Vagina (tissue), 2 donors: ENCODE measurements at places on chromosomes 1 and 21. TPM values are rescaled to one million over a fixed set of nuclear protein-coding genes. Genes with fewer than 3 reads are reported as not detected.
A peak's percentile ranks its signal among the peaks of the same experiment; 100 is the strongest.

DNA sequence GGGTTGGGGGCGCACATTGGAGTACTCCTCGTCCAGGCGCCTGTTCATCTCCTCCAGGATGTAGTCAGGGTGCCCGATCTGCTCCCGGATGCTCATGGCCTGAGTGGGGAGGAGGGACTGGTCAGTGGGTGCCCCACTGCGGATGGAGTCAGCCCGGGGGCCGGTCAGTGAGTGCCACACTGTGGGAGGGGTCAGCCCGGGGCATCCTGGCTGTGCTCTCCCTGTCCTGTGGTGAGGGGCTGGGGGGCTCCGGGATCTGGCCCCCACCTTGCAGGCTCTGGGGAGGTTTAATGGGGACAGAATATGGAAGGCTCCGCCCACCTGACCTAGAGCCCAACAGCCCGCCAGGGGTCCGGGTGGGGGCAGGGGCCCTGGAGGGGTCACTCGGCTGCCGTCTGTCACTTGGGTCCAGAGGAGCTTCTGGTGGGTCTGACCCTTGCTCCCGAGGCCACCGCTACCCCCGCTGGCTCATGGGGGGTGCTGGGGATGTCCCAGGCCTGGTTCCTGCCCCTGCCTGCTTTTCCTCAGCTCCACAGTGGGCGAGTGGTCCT lies 8.8 kb downstream of the PRXL2B start:
- peaks cover 18% of the 10 kb centered on the region for H3K4me1 ChIP-seq
- no peaks in the 10 kb centered on the region for H3K27me3 ChIP-seq
- no peak for DNase-seq
- H3K36me3 ChIP-seq: no peaks in the 10 kb centered on the region
- H3K27ac ChIP-seq: no peak overlapping the region

DNA sequence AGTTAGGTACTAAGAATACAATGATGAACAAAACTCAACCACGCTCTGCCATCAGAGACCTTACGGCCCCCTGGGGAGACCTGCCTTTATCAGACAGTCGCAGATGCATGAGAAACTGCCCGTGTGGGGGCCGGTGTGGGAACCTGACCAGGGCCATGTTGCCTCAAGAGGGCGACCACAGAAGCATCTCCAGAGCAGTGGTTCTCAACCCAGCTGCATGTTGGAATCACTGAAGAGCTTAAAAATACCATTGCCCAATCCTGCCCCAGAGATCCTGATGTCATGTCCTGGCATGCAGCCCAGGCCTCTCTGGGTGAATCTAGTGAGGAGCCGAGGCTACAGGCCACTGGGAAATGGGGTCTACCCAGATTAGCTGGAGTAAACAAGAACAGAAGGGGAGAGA lies 108.7 kb downstream of the PRDM2 start:
- H3K27me3 ChIP-seq: no peaks in the 10 kb centered on the region
- no peak for DNase-seq
- H3K4me3 ChIP-seq: no peak overlapping the region
- no peak overlapping the region for H3K27ac ChIP-seq
- H3K36me3 ChIP-seq: no peaks in the 10 kb centered on the region
- H3K4me1 ChIP-seq: peaks cover 27% of the 10 kb centered on the region

DNA sequence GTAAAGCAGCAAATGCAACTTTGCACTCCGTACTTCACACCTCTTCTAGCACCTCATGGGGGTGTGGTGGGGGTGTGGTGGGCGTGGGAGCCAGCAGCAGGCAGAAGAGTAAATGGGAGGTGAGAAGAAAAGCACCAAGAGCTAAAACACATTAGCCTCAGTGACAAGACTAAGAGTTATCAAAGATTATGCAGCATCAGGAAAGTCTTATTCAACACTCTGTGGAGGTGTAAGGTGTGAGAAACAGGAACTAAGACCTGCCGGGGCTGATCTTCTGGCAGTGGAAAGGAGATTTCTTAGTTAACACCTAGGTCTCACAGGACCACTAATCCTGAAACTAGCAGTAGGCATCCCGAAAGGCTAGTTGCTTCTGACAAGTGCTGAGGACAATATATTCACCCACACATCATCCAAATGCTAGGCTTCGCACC lies 9.9 kb downstream of the TGFBR3 start:
- H3K27me3 ChIP-seq: no peaks in the 10 kb centered on the region
- no peaks in the 10 kb centered on the region for H3K36me3 ChIP-seq
- no peak for DNase-seq

DNA sequence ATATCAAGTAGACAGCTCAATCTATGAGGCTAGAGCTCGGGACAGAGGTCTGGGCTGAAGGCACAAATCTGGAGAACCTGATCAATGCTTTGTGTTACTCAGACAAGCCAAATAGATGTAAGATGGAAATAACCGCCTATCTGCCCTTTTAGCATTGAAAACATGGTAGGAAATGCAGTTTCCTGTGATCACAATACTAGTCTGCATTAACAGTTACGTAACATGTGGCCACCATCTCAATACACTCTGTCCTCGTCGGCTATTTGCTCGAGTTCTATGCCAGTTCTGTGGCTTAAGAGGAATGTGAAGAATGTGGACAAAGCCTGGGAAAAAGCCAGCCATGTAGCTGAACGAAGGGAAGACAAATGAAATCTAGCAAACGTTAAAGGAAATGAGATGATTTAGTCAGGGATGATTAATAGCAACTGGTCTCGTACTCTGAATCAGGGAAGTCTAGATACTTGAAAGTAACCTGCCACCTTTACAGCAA lies 73.3 kb downstream of the HSF2BP start:
- H3K36me3 ChIP-seq: no peaks in the 10 kb centered on the region
- peak overlapping the region; percentile 68 for H3K27ac ChIP-seq
- DNase-seq: no peak
- no peaks in the 10 kb centered on the region for H3K27me3 ChIP-seq

TINAGL1 gene
- total RNA-seq: 142 TPM

DNA sequence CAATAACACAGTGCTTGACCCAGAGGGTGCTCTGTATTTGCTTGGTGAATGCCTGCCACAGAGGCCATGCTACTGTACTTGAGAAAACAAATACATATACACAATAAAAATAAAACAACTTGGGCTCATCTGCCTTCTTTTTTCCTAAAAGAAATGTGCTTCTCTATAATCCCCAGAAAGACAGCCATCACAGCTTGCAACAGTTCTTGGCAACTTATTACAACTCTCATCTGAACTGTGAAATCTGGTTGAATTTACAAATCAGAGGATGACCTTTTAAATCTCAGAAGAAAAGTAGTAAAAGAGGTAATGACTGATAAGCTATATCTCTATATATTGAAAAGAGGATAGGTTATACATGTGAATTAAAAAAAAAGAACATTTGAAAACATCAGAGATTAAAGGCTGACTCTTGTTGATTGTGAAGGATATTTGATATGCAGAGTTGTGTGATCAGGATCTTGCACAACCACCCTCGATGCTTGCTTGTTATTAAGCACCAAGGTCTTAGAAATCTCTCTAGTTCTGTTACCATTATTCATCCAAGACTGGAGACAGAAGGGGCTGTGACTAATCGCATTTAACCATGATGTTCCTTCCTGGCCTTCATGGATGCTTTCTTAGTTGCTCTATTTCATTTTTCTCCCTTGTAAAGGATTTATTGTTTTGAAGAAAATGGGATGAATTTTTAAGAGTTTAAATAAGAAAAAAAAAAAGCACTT lies 213.4 kb downstream of the APP start:
- H3K27ac ChIP-seq: no peak overlapping the region
- peaks cover 4% of the 10 kb centered on the region for H3K4me1 ChIP-seq
- no peaks in the 10 kb centered on the region for H3K27me3 ChIP-seq
- no peak overlapping the region for H3K4me3 ChIP-seq
- no peak for DNase-seq

- H3K27ac ChIP-seq: peak overlapping the region; percentile 8
- peak overlapping the region; percentile 60 for H3K4me3 ChIP-seq
- no peak for DNase-seq
- H3K36me3 ChIP-seq: no peaks in the 10 kb centered on the region
Measured at GRCh38 chr1:202860744-202861419, 28.1 kb downstream of the RABIF start.

DNA sequence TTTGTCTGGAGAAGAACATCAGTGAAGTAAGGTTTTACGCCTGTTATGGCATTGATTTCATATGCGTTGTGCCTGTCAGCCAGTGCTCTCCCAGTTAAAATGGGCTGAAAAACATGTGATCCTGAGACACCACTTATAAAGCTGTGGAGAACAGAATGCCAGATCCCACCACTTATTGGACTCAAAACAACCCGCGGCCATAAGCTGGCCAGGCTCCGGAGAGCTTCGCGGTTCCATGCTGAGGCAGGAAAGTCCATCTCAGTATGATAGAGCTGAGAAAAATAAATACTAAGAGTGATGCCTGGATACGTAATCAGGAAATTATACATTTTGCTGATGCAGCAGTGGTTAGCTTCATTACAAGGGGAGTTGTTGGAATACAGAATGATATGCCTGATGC lies 5.1 kb downstream of the APOBEC4 start:
- no peaks in the 10 kb centered on the region for H3K4me1 ChIP-seq
- no peaks in the 10 kb centered on the region for H3K27me3 ChIP-seq
- no peak overlapping the region for H3K27ac ChIP-seq
